Activated T-helper 9 cell treated with anti-CD3 and anti-CD28 coated beads, Interleukin-2, amount 50 U/mL, for 16 hours (primary cell): ENCODE measurements at places on chromosomes 1 and 21.

GRCh38 chr1:72062584-72062983 is 219.8 kb downstream of the NEGR1 start:
- no peak for DNase-seq

DNA sequence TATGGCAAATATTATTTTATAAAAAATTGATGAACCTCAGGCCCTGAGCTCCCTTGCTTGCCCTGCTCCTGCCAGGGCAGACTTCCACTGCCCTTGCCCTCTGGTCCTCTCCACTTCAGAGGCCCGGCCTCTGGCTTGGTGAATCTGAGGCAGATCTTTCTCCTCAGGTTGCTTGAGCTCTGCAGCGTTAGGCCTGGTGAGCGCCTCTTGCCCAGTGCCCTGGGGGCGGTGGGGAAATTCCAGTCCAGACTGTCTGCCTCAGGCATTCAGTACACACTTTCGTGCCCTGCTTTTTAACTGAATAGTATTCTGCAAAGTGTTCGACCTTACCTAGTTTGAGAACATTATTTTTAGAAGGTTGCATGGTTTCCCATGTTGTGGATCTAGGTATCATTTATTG is 98.2 kb downstream of the PCBP3 start:
- no peak for DNase-seq

GRCh38 chr21:32712641-32713040 is 15.2 kb downstream of the SYNJ1 start:
- no peak for DNase-seq

DNA sequence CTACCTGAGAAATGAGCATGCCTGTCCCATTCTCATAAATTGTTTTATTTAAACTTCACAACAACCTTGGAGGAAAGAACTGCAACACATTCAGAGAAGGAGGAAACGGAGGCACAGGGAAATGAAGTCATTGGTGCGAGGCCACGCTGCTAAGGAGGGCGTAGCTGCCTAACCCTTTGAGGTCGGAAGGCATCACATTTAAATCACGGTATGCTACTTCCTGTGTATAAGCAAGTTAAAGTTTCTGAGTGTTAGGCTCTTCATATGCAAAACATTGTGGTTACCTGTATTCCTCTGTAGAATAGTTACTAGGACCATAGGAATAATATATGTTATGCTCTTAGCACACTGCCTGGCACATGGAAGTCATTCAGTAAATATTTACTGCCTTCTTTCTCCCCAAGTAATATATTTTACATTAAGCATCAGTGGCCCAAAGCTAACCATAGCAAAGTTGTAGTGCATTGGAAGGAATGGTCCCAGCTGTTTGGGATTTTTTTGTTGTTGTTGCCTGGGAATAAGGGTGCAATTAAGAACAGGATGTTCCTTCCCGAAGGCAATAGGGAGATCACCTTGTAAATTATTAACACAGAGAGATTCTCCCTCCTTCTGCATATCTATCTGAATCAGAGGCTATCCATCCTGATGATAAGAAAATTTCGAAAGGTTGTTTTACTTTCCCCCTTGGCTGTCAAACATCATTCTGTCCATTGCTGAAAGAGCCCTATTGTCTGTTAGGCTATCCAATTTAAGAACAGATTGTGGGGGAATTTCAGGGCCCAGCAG is 192.2 kb upstream of the C8B start:
- no peak for DNase-seq

GRCh38 chr21:32765058-32765457 is 6.5 kb downstream of the PAXBP1 start:
- no peak for DNase-seq

GRCh38 chr1:189628857-189629256 is 848.8 kb downstream of the BRINP3 start:
- no peak for DNase-seq

GRCh38 chr1:153798468-153798780 is 23.2 kb downstream of the SLC27A3 start:
- DNase-seq = no peak

GRCh38 chr1:7517611-7518330 is 253.3 kb upstream of the VAMP3 start:
- no peak for DNase-seq

- DNase-seq = no peak
These were observed 21.7 kb upstream of the PROX1 start for GRCh38 chr1:213966122-213966521.
